ENCODE measurements at places on chromosomes 1 and 21.

- DNase-seq = no peak
Measured at GRCh38 chr1:90831910-90832309, 114.8 kb upstream of the BARHL2 start.

DNA sequence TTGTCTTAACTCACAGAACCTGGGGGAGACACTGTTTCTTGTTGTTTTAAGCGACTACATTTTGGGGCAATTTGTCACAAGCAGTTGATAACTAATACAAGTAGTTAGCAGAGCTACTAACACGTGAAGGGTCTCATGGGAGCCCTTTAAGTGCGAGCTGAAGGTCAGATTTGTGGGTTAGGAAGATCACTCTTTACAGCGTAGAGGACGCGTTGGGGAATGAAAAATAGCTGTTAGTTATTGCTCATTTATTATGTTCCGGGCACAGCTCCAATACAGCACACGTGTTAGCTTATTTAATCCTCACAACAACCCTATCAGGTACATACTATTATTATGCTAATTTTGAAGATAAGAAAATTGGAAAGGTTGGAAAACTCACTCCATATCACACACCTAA, 95.9 kb downstream of the ACTL8 start:
- DNase-seq = no peak

- no peak for DNase-seq
Measured at GRCh38 chr1:44707959-44708831, 22.8 kb downstream of the RNU5D-1 start.

- DNase-seq = no peak
Measured at GRCh38 chr21:33199100-33199464, 30.7 kb upstream of the IFNAR2 start.

- DNase-seq = no peak
Measured at GRCh38 chr1:28450561-28450960, 55.3 kb upstream of the RCC1 start.

GRCh38 chr1:212455803-212456528, 23.2 kb downstream of the NENF start:
- peak; percentile 59 for DNase-seq

DNA sequence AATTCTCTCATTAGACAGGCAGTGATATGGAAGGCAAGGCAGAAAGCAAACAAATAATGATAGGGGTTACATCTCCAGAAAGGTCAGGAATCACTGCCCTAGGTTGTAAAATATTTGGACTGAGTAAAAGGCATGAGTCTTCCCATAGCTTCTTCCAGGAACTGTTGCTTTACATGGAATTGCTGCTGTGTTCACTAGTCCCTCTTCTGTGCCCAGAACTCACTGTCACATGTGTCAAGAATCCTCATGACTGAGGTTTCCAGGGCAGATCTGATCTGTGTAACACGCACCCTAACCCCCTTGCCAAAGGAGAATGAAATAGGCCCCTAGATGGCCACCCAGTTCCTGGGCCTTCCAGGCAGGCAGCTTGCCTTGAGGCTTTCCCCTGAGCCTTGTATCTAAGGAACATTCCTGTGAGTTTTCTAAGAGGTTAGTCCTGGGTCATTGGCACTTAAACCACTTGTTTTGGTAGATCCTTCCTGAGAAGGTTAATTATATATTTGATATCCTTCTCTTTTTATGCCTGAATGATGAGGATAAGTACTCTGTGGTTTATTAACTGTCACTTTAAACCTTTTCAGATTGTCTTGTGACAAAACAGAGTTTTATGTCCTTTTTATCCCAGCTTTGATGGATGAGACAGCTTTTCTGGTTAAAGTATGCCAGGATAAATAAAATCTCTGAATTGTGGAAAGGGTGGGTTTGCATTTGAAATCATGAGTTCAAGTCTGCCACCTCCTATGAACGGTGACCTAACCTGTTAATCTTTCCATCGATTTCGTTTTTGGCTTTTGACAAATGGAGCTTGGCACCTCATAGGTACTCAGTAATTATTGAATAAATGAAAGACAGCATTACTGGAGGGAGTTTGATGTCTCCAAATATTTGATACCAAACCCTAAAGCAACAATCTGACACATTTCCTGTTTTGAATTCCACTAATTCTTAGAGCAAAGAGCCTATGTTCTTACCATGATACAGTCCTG, 163.3 kb downstream of the DHRS3 start:
- DNase-seq = no peak

- no peak for DNase-seq
Measured at GRCh38 chr1:57034713-57035112, 68.9 kb upstream of the C8B start.

GRCh38 chr1:162271972-162272371, 104.7 kb downstream of the SPATA46 start:
- no peak for DNase-seq

DNA sequence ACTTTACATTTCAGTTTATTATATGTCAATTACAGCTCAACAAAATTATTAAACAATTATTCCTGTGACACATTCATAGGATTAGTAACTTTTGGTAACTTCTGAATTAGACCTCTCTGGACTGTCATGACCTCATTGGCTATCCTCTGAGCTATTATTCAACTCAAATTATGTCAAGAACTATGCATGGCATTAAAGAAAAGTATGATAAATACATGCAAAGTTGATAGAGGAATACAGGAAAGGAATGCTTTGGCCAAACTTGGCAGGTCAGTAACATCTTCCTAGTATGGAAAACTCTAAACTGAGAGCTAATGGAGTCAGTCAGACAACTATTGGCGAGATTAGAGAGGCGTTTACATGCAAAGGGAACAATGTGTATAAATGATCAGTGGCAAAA, 158.4 kb downstream of the DUSP10 start:
- DNase-seq = no peak

- DNase-seq = no peak
Measured at GRCh38 chr1:96971849-96972602, 250.4 kb downstream of the PTBP2 start.

GRCh38 chr1:67429011-67429527, 1.1 kb downstream of the SERBP1 start:
- peak; percentile 19 for DNase-seq

DNA sequence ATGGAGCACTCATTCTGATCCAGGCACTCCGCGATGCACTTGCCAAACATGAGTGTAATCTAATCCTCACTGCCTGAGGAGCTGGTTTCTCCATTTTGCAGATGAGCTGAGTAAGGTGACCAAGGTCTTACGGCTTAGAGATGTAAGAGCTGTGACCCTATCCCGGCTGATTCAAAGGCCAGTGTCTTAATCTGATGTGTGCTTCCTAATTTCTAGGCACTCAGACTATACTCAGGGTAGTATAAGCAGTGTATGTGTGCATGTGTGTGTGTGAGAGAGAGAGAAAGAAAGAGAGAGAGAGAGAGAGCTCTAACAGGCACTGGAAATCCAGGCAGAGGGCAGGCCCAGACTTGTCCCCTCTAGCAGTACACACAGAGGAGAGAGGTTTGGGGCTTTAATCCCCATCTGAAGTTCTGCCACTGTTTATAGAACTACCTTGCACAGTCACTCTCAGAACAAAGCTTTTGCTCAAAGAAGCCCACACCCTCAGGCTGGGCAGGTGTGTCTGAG, 188.2 kb downstream of the ZBTB18 start:
- no peak for DNase-seq

GRCh38 chr1:172351754-172352161, 68.7 kb upstream of the C1orf105 start:
- no peak for DNase-seq

- DNase-seq = no peak
Measured at GRCh38 chr1:219391297-219391696, 217.6 kb downstream of the LYPLAL1 start.

DNA sequence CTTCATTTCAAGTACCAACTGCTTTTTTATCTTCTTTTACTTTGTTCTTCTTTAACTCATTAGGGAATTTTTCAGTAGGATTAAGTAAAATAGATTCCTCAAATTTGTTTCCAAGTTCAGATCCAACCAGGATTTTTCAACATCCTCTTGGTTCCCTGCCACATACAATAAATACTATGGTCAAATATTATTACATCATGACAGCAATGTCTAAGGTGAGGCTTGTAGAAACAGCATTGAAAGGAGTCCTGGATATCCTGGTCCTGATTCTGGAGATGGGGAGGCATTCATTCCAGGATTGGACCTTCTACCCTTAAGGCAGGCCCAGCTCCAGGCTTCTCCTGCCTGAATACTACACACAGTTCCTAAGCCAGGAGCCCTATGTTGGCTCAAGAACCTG, 80.2 kb upstream of the F3 start:
- DNase-seq = no peak

DNA sequence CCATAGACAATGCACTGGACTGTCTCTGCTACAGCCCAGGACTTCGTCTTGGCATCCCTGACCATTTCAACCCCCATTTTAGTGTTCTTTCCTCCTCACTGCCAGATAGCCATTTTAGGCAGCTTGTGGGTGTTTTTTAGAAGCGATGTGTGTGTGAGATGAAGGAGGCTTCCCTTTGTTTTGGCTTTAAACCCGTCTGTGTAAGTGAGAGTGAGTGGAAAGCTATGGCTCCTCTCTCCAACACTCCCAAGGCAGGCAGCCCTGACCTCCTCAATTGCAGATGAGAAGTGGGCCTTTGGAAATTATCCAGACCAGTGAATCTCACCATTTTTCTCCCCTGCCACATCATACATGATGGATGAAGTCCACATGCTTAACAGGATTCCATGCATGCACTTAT, 70.3 kb upstream of the PGBD5 start:
- no peak for DNase-seq

DNA sequence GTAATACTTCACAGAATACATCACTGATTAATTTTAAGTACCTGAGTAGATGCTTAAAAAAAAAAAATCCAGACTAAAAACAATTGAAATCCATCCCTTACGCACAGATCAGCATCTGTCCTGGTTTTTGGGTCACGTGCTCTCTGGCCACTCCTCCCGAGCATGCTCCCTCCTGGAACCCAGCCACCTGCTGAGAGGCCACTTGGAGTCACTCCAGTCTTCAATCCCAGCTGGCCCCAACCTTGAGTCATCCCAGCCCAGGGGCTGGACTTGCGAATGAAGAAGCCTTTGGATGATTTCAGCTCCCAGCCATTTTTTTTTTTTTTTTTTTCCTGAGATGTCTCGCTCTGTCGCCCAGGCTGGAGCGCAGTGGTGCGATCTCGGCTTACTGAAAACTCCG, 8.9 kb downstream of the MAP1LC3C start:
- DNase-seq = no peak

DNA sequence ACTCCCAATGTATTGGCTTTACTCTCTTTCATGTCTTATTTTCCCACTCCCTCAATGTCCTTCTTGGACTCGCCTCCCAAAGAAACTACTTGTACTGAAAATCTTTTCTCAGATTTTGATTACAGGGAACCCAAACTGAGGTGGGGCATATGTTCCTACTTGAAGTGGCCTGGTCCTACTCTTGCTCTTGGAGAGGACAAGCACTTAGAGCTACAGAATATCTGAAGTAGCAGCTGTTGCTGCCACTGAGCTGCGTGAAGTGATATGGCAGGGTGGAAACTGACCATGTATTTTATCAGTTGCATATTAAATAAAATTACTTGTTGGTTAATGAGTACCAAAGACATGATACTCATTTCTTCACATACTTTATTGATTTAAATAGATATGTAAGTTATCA, 129.5 kb downstream of the TSEN15 start:
- no peak for DNase-seq

- no peak for DNase-seq
Measured at GRCh38 chr1:36108314-36108713, 16.7 kb downstream of the COL8A2 start.

GRCh38 chr1:81437649-81438048, 363.1 kb upstream of the ADGRL2 start:
- no peak for DNase-seq

DNA sequence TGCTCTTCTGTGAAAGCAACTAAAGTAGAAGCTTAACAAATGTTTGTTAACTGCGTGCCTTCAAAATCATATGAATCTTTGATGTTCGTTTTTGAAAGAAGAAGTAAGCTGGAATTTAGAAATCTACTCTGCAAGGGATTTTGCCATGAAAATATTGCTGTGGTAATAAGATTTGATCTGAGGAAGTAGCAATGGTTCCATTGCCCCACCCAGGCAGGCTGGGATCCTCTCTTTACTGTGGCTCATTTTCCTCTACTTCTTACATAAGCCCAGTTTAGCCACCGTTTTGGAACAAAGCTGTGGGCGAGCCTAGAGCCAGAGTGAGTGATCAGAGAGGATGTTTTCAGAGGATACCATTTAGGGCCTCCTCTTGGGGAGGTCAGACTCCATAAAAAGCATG, 20.3 kb upstream of the PTGFRN start:
- no peak for DNase-seq

GRCh38 chr1:219505886-219506285, 107.0 kb downstream of the ZC3H11B start:
- DNase-seq = no peak

DNA sequence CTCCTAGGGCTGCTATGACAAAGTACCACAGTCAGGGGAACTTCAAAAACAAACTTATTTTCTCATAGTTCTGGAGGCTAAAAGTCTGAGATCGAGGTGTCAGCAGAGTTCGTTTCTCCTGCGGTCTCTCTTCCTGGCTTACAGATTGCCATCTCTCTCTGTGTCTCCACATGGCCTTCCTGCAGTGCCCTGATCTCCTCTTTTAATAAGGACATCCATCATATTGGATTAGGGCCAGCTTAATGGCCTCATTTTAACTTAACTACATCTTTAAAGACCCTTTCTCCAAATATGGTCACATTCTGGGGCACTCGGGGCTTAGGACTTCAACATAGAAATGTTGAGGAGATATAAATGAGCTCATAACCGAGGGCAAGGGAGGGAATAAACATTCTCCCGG, 12.2 kb downstream of the C1orf74 start:
- DNase-seq = no peak

DNA sequence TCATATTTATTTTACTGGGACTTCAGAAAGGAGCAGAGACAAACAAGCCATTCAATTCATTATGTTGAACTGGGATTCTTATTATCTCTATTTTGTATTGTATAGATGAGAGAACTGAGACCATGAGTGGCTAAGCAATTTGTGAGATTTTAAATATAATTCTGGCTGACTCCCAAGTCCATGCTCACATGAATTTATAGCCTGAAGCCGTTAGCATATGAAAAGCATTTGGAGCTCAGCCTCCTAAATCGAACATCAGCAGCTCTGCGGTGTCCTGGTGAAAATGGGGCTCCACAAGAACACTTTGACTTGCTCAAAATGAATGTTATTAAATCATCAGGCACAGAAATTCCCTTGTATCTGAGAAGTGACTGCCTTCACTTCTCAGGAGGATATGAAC, 96.8 kb upstream of the DPT start:
- DNase-seq = no peak

DNA sequence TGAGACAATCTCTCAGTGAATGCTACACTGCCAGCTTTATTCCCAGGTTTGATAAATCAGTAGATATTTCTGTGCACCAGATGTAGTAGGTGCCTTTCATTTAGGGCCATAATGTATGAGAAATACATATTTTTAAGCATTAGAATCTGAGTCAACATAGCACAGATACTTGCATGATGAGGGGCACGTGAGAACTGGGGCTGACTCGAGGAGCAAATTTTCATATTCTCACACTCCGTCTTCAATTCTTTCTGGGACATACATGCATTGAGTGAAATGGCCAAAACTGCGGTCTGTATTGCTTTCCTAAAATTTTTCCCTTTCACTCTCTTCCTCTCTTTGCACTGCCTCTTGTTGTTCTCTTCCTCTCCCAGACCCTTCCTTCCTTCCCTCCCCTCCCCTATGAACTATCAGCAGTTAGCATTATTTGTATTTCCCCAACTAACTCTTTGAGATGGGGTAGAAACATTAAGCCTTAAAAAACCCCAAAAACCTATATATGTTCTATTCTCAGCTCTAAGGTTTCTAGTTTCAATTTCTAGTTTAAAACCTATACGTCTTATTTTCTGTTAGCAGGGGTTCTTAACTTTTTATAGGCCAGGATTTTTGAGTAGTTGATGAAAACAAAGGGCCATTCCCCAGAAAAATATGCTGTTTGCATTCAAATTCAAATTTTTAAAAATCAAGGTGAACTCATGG, 289.1 kb downstream of the PTBP2 start:
- no peak for DNase-seq

Data from stimulated activated CD8-positive, alpha-beta memory T cell treated with anti-CD3 and anti-CD28 coated beads, Interleukin-4, amount 100 ng/mL, for 4 hours (primary cell).